Glutamatergic neuron (in vitro differentiated cells): ENCODE measurements at places on chromosomes 5 and 9. TPM values are rescaled to one million over a fixed set of nuclear protein-coding genes. Genes with fewer than 3 reads are reported as not detected.

Gene SOX30
- total RNA-seq = not detected

Gene HEMGN
- not detected for total RNA-seq

DNA sequence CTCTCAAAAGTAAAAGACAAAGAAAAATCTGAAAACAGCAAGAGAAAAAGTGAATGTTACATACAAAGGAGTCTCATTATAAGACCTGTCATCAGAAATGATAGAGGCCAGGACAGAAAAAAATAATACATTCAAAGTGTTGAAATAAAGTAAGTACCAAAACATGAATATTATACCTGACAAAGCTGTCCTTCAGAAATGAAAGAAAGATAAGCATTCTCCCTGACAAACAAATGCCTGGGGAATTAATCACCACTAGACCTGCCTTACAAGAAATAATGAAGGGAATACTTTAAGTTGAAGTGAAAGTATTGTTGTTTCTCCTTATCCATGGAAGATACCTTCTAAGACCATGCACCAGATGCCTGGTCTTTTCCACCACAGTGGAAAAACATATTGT lies 1605.2 kb upstream of the CDH6 start:
- no peak overlapping the region for H3K27ac ChIP-seq
- peaks cover 4% of the 10 kb centered on the region for H3K36me3 ChIP-seq
- H3K4me1 ChIP-seq = no peaks in the 10 kb centered on the region
- H3K4me3 ChIP-seq = no peak overlapping the region

GRCh38 chr9:16484180-16484579 lies 386.3 kb downstream of the BNC2 start:
- no peak for DNase-seq
- H3K4me3 ChIP-seq = no peak overlapping the region
- H3K27ac ChIP-seq = no peak overlapping the region
- peaks cover 2% of the 10 kb centered on the region for H3K27me3 ChIP-seq
- peaks cover 30% of the 10 kb centered on the region for H3K4me1 ChIP-seq
- H3K36me3 ChIP-seq = no peaks in the 10 kb centered on the region

DNA sequence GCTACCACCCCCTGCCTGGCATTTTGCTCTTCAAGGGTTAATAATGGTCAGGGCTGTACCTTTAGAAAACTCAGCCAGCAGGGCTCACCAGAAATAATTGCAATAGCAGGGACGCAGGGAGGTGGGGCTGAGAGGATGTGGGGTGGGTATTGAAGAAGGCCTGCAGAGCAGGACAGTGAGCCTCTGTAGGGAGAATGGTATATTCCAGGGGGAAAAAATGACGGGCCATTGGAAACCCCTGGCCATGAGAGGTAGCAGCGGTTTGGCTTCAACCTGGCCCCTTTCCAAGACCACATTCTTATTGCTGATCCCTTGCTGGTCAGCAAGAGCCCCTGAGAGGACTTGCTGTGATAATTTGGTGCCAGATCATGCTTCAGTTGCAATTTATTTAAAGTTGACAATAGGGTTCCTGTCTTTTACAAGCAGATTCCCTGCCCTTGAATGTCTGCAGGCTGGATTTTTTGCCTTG lies 36.7 kb upstream of the CTNNA1 start:
- no peak for DNase-seq
- H3K4me3 ChIP-seq = no peak overlapping the region
- peaks cover 6% of the 10 kb centered on the region for H3K27me3 ChIP-seq
- no peak overlapping the region for H3K27ac ChIP-seq
